CD8-positive, alpha-beta memory T cell (primary cell): ENCODE measurements at places on chromosomes 1 and 21.
A peak's percentile ranks its signal among the peaks of the same experiment; 100 is the strongest.

GRCh38 chr1:31189696-31190674 lies 49.7 kb downstream of the NKAIN1 start:
- no peak for DNase-seq

DNA sequence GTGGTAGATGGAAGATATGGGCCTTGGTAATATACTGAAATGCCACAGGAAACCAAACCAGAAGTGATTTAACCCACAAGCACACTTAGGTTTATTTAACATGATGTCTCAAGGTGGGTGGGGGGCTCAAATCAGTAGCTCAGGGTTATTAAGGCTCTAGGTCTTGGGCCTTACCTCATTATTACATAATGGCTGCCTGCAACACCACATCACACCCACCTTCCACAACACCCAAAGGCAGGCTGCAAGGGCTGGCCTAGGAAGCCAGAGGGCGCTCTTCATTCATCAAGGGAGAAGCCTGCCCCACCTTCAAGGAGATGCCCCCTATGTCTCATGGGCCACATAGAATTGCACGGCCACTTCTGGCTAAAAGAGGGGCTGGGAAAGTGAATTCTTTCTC lies 6.0 kb downstream of the TFF1 start:
- DNase-seq: no peak

DNA sequence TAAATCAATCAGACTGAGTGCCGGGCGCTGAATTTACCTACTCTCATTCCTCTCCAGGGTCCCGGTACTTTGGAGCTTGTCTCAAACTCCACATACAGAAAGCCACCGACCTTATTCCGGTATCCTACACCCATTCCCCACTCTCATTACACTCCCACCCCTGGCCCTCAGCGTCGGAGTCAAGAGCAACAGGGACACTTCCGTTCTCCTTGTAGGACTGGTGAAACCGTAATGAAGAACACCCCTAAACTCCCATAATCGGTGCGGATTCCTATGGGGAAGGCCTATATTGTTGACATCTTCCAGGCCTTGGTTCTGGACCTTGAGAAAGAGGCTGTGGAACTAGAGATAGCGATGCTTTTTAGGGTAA lies 798 bp downstream of the ZBED6 start:
- peak; percentile 5 for DNase-seq

- DNase-seq: no peak
Measured at GRCh38 chr1:3081171-3081683, 12.2 kb downstream of the PRDM16 start.

GRCh38 chr1:153392822-153393221 lies 1.9 kb upstream of the S100A8 start:
- no peak for DNase-seq

- DNase-seq: no peak
Measured at GRCh38 chr1:38006008-38006828, 904 bp upstream of the FHL3 start.

DNA sequence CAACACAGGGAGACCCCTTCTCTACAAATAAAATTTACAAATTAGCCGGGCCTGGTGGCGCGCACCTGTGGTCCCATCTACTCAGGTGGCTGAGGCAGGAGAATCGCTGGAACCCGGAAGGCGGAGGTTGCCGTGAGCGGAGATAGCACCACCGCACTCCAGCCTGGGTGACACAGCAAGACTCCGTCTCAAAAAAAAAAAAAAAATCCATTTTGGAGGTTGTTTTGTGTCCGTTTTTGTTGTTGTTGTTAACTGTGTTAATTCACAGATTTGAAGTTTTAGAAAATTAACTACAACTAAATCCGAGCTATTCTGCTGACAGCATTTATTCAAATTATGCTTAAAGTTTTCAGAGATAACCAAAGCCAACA lies 618 bp downstream of the CLCC1 start:
- peak; percentile 60 for DNase-seq

DNA sequence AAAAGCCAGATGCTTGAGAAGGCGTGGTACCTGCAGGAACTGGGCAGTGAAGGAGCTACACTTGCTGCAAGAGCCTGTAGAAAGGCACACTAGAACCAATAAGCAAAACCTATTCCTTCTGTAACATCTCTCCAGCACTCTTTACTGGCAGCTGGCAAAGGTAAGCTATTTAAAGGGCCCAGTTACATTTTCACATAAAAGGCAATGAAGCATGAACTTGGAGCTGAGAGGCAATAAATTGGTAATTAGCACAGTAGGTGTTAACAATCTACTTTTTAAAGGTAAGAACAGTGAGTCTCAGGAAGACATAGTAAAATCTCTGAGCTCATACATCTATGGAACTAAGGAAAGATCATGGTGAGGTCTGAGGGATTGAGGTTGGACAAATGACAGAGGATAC lies 167.1 kb upstream of the OLFM3 start:
- no peak for DNase-seq

DNA sequence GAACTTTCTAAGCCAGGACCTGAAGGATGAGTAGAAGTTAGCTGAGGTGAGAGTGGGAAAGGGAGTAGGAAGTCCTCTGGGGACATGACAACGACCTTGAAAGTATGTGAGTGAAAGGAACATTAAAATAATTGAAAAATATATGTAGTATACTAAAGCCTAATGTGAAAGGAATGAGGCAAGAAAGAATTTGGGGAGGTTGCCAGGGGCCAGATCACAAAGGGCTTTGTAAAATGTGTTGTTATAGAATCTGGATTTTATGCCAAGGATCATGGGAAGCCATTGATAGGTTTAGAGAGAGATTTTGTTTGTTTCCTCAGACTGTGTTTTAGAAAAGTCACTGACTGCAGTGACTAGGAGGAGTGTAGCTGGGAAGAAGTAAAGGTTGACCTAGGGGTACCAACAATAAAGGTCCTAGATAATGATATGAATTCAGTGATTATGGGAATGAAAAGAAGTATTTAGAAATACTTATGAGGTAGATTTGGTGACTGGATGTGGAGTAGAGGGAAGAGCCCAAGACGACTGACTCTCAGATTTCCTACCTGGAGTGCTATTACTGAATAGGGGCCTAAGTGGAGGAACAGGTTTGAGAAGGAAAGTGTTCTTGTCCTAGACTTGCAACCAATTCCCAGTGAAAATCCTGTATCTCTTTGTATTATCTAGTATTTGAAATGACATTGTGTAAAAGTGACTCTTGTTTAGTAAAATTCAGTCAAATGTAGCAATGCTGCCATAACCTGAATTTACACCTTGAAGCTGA lies 179.8 kb downstream of the PHTF1 start:
- no peak for DNase-seq

DNA sequence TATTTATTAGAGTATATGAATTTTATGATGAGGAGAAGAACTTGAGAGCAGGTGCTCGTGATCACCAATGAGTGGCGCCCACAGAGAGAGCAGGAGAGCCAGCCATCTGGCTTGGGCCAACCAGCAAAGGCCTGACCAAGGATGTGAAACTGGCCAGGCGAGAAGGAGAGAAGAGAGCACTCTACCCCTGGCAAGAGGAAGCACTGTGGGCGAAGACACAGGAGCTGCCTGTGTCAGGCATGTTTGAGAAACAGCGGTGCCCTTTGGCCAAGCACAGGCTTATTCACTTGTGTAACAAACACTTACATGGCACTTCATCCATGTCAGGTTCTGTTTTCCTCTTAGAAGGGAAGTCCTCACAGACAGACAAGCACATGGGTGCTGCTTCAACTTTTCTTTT lies 4.2 kb upstream of the SIPA1L2 start:
- DNase-seq: no peak

DNA sequence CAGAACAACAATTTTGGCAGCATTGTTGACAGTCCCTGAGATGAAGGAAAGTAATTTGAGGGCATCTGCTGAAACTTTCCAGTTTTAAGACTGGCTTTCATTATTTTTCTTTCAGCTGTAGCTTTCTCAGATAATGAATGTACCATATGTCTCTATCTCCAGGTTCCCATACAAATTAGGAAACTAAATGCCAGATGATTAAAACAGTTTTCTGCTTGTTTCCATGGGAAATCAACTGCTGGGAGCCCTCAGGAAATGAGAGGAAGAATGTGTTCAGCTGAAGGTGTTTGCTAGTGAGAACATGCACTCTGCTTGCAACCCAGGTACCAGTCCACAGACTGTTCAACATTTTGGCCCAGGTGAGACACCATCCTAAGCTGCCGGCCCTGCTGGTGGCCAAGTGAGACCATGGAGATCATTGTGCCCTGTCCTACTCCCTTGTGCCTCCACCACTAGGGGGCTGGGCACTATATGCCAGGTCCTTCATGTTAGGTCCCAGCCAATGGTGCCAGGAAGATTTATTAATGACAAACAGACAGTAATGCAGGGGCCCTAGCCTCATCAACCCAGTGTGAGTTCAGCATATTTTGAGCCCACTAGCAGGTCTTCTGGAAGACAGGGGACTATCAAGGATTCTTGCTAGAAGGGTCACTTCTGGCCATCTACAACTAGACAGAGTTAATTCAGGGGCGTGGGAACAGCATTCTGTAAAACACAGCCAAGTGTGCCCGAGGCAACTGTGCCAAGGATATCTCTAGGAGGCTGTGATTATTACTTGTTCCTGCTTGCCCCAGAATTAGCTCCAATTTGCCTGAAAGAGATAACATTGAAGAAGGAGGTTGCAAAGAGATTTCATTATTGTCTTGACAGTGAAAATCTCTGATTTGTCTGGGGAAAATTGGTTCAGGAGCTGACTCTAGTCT lies 17.0 kb upstream of the LRRC8C start:
- DNase-seq: no peak

GRCh38 chr1:60427701-60428100 lies 354.1 kb upstream of the C1orf87 start:
- DNase-seq: no peak
